Cortex of kidney (tissue), 1 donor: ENCODE measurements at places on chromosomes 3 and 15.

DNA sequence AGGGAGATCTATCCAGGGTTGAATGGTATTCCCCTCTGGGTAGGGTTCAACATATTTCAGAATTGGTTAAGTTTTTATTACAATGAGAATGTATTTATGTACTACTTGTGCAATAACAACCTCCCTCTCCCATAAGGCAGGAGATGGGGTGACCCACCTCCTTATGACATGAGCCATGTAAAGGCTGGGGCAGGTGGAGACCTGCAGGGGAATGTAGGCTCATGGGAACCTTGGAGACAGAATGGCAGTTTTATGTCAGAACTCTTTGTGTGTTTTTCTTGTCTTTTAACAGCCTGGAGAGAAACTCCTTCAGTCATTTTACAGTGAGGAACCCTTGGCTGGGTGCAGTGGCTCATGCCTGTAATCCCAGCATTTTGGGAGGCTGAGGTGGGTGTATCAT is 24.6 kb upstream of the INSYN1 start:
- DNase-seq, result no peak

GRCh38 chr3:10116138-10116460 is 624 bp downstream of the BRK1 start:
- DNase-seq, result no peak

DNA sequence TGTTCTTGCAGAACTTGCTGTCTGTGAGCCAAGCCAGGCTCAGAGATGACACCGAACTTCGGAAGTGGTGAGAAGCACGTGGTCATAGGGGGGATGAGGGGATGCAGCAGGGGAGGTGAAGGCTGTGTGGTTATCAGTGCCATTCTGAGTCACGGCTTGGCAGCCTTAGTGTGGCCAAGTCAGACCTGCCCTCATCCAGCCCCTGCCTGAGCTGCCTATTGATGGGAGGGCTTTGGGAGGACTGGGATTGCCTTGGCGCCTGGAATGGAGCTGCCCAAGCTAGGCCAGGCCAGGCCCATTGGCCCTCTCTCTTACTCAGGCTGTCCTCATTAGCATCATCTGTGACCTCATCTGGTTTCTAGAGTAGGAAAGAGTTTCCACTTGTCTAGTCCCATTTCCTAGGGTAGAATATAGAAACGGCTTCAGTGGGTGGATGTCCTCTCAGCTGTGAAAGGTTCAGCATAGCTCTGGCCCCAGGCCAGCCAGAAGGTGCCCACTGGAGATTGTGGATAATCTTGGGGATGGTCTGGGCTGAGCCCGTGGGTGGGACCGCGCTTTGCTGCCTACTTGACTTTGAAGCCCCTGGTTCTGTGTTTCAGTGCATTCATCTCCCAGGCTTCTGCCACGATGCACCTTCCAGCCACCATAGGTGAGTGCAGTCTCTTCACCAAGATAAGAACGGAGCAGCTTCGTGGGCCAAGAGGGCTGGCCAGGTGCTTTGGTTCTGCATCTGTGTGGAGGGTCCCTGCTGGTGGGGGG is 7.2 kb downstream of the FAH start:
- DNase-seq, result no peak

GRCh38 chr15:92421976-92422375 is 28.3 kb downstream of the ST8SIA2 start:
- DNase-seq, result no peak

GRCh38 chr3:20573175-20573574 is 387.2 kb upstream of the SGO1 start:
- no peak for DNase-seq

GRCh38 chr3:36677331-36678007 is 86.9 kb downstream of the DCLK3 start:
- no peak for DNase-seq

DNA sequence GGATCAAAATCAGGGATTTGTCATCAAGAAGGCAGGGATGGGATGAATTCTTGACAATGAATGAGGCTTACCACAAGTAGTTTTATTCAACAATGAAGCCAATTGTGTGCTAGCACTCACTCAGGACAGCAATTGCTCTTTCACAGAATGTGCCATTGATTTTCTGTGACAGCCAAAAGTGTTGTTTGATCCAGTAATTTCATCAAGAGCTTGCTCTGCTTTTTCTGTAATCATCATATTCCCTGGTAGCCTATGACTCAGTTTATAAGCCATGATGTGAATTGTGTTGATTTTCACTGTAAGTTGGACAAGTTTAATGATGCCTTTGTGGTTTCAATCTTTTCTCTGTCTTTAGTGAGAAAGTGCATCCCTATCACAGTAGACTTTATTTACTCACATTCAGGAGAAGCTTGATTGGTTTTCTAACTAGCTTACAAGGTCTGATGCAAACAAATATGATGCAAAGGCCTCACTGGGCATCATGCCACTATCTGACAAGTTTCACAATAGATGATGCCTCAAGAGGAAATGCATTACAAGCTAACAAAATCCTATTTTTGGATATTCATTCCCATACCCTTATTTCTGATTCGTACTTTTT is 13.6 kb upstream of the CSRNP1 start:
- DNase-seq, result no peak
